Activated B cell treated with CpG ODN at 0.5 μM for 24 hours (primary cell): ENCODE measurements at places on chromosomes 7 and 10.

DNA sequence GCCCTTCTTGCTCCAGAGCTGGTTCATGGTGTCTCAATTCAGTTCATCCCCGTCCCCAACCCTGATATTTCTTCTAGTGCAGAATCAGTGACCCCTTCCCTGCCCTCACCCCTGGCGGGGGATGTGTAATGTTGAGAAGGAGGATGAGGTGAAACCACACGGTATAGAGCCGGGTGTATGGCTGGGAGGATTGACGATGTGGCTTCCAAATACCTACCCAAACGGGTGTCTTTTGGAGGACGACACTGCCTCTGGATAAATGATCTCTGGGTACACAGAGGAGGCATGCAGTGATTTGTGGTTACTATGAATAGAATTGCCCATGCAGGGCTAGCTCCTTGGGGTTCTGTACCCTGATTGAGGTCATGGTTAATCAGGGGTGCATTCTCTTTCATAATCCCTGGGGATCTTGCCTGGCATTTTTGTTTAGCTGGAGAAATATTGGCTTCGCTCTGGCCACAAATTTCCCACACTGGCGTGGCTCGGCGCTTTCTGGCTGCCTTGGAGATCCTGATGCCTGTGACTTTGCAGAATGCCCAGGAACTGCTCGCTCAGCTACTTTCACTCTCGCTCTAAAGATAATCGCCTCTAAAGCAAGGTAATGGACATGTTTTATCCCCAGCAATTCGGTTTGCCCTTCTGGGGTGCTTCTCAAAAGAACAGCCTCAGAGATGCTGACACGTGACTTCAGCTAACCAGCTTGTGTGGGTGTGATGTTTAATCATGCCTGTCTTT, 89.2 kb downstream of the RBM20 start:
- DNase-seq: no peak

- no peak for DNase-seq
Measured at GRCh38 chr10:19775296-19775695, 40.9 kb upstream of the PLXDC2 start.

DNA sequence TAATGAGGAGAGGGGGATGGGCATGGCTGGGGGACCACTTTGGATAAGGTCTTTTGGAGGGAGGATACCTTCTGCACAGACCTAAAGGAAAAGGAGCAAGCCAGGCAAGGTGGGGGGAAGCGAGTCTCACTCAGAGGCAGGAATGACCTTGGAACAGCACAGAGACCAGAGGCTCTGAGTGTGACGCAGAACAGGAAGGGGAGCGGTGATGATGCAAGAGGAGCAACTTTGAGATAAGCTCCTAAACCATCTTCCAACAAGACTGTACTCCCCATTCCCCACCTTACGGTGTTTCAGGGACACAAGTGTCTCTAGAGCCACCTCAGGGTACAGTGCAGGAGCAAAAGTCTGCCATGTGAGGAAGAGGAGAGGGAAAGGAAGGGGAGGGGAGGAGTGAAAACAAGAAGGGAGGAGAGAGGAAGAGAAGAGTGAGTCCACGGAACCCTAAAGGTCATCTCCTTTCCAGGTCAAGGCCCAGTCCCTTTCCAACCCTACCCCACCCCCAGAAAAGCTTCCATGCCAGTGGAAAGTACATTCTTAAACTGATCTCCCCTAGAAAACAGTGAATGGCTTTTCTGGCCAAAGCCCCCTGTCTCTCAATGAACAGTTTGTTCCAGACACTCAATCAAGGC, 54.1 kb downstream of the JAZF1 start:
- DNase-seq: no peak

GRCh38 chr10:33653584-33654367, 319.3 kb upstream of the NRP1 start:
- no peak for DNase-seq

GRCh38 chr10:121054874-121055273, 203.7 kb downstream of the WDR11 start:
- no peak for DNase-seq

DNA sequence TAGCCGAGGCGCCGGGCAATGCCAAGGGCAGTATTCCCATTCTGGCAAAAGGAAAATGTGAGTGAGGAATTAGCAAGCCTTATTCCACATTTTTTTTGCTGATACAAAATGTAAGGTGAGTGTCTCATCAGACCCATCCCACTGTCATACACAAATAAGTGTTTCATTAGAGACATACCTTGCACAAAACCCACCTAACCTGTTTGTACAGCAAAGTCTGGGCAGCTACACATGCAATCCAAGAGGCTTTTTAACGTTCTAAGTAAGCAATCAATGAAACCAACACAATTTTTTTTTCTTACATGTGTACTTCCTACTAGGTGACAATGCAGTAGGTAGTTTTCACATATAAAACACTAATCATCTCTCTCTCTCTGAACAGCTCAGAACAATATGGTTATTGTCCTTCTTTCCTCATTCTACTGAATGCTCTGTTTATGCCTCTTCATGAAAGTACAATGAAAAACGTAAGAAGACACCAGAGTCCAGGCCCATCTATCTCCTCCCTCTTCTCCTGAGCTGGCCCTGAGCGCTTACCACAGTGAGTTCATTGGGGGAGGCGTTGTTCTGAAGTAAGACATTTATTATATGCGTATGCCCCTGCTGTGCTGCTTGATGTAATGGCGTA, 217.2 kb downstream of the ANK3 start:
- no peak for DNase-seq
